ENCODE measurements at places on chromosomes 7 and 10. TPM values are rescaled to one million over a fixed set of nuclear protein-coding genes. Genes with fewer than 3 reads are reported as not detected.
A peak's percentile ranks its signal among the peaks of the same experiment; 100 is the strongest.

DNA sequence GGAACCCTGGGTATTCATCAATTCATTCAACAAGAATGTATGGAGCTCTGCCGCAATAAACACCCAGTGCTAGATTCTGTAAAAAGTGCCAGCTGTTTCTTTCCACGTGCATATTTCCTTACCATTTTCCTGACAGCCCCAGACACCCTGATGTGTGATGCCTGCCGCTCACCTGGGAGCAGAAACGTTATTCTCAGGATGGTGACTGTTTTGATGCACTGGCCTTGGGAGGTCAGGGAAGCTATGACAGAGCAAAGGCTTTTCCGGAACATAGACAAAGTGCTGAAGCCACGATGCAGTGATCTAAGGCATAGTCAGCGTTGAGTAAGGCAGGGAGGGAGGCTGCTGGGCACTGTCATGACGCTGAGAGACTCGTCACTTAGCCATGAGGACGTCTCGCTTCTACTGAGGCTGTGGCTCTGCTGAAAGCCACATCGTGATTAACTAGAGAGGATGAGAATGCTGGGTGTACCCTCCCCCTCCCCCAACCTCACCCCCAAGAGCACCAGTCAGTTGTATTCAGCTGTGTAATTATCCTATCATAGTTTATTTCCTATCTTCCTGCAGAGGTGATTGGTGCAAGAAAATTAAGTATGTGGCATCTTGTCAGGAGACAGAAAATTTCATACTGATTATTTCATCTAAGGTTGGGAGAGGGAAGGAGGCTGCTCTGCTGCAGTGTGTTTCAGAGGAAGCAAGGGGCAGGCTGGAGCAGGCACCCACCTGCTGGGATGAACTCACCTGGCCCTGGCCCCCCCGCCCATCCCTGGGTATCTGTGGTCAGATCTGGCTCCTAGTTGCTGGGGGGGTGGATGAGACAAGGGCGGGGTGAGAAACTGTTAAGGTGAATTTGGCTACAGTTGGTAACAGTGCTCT, 48.8 kb upstream of the SMNDC1 start:
- H3K36me3 ChIP-seq, result no peaks in the 10 kb centered on the region
- no peak overlapping the region for H3K27ac ChIP-seq
- DNase-seq, result no peak
- peak overlapping the region; percentile 33 for H3K4me3 ChIP-seq
- peaks cover 3% of the 10 kb centered on the region for H3K4me1 ChIP-seq

DNA sequence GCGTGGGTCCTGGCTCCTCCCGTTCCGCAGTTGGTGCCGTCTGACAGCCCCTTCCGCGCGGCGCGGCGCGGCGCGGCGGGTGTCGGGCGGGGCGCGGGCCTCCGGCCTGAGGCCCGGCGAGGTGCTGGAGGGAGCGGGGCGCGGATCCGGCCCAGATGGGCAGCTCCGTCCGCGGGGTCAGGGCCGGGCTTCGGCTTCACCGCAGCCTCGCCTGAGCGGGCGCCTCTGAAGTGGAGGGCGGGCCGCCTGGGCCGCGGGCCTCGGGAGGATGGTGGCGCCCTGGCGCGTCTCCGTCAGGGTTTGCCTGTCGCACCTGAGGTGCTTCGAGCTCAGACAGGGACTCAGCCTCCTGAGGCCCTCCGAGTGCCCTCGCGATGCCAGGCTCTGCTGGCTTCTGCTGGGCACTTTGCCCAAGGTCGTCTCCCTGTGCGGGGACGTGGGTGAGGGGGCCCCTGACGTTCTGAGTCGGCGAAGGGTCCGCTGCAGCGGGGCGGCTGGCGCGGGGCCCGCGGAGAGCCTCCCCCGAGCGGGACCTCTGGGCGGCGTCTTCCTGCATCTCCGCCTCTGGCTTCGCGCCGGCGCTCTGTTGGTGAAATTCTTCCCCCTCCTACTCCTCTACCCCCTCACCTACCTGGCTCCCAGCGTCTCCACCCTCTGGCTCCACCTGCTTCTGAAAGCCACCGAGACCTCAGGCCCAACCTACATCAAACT, 473 bp downstream of the ADCK2 start:
- no peaks in the 10 kb centered on the region for H3K36me3 ChIP-seq
- H3K27ac ChIP-seq, result no peak overlapping the region
- peaks cover 3% of the 10 kb centered on the region for H3K27me3 ChIP-seq
- H3K4me3 ChIP-seq, result peak overlapping the region; percentile 61

DNA sequence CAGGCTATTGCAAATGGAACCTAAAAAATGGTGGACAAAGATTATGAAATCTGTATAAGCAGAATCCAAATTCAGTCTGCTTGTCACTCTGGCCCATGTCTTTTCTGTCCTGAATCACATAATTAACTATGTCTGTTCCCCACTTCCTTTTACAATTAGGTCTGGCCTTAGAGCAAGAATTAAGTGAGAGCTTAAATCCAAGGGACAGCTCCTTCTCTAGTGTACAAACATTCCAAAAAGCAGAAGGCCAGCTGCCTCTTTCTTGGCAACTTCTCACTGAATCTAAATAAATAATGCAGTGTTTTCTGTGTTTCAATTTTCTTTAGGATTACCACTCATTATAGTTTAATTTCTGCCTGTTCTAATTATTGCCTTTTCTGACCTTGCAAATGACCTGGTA, 39.3 kb upstream of the NEBL start:
- no peaks in the 10 kb centered on the region for H3K36me3 ChIP-seq
- no peak for DNase-seq
- no peak overlapping the region for H3K27ac ChIP-seq
- H3K4me3 ChIP-seq, result no peak overlapping the region

DNA sequence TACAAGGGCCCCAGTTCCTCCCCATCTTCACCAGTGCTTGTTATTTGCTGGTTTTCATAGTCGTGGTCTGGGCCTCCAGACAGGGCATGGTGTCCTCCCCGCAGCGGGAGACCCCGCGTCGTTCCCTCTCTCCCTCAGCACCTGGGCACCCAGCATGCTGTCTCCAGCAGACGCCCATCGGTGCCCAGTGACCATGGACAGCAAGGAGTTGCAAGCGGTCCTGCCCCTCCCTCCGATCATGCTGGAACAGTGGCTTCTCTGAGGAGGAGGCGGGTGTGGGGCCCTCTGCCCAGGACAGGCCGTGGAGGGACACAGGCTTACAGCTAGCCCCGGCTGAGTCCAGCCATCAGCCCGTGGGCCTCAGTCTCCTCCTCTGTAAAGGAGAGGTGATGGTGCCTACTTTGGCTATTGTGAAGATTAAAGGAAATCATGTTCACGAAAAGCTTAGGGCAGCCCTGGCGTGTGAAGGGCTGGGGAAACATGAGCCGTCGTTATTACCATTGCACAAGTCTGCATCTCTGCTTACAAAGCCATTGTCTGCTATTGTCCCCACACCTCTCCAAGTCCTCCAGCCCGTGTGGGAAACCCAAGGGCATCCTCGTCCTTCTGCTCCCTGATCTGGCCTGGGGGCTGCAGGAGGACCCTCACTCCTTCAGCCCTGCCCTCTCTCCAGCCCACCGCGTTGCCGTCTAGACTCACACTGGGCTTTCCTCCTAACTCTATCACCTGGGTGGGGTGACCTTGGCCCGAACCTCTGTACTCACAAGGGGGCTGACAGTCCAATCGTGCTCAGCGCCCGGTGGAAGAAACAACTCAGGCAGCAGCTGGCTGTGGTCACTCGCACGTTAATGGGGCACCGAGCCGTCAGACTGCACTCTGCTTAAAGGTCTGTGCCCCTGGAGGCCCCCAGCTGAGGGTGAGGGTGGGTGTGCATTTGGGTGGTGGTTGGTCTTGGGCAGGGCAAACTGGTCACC, 29.9 kb downstream of the EN2 start:
- H3K27me3 ChIP-seq, result peaks cover 48% of the 10 kb centered on the region
- peaks cover 20% of the 10 kb centered on the region for H3K4me1 ChIP-seq
- H3K36me3 ChIP-seq, result no peaks in the 10 kb centered on the region

Gene LIPM
- polyA plus RNA-seq, result not detected

- H3K27ac ChIP-seq, result no peak overlapping the region
- H3K4me1 ChIP-seq, result no peaks in the 10 kb centered on the region
- H3K4me3 ChIP-seq, result no peak overlapping the region
- no peak for DNase-seq
These were observed 478.5 kb downstream of the KIF20B start for GRCh38 chr10:90179696-90180407.

GRCh38 chr7:54823776-54824175, 64.8 kb upstream of the SEC61G start:
- no peak overlapping the region for H3K4me3 ChIP-seq
- H3K27ac ChIP-seq, result no peak overlapping the region
- H3K36me3 ChIP-seq, result no peaks in the 10 kb centered on the region
- no peaks in the 10 kb centered on the region for H3K4me1 ChIP-seq
- no peaks in the 10 kb centered on the region for H3K27me3 ChIP-seq

Gene NPS
- not detected for polyA plus RNA-seq

Gene GRM3
- polyA plus RNA-seq, result 4.9 TPM

- H3K36me3 ChIP-seq, result no peaks in the 10 kb centered on the region
- no peak overlapping the region for H3K27ac ChIP-seq
- no peaks in the 10 kb centered on the region for H3K27me3 ChIP-seq
- H3K4me1 ChIP-seq, result no peaks in the 10 kb centered on the region
- no peak overlapping the region for H3K4me3 ChIP-seq
These were observed 252.4 kb downstream of the KLF6 start for GRCh38 chr10:3532644-3533043.

GRCh38 chr7:5200561-5201235, 10.7 kb downstream of the WIPI2 start:
- DNase-seq, result no peak
- H3K4me1 ChIP-seq, result no peaks in the 10 kb centered on the region
- H3K36me3 ChIP-seq, result peaks cover 3% of the 10 kb centered on the region
- no peaks in the 10 kb centered on the region for H3K27me3 ChIP-seq

Gene VWA2
- 3.7 TPM for polyA plus RNA-seq

DNA sequence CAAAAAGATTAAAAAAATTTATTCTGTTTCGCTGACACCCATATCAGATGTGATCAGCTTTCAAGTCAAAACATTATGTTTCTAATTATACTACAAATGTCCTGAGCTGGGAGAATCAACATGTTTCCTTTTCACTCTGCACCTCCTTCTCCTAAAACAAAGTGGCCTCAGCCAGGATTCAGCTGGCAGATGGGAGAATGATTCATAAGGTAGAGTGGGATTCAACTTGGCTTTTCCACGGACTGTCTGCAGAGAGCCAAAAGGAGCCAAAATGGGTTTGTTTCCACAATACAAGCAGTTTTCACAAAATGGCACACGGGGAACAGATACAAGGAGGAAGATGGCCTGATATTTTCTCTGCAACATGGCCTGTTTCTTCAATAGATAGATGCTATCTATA, 376.5 kb upstream of the PRKCQ start:
- H3K4me1 ChIP-seq, result no peaks in the 10 kb centered on the region
- no peak overlapping the region for H3K4me3 ChIP-seq

GRCh38 chr10:17213646-17214349, 12.3 kb upstream of the TRDMT1 start:
- peaks cover 7% of the 10 kb centered on the region for H3K4me1 ChIP-seq
- no peak overlapping the region for H3K4me3 ChIP-seq
- no peaks in the 10 kb centered on the region for H3K36me3 ChIP-seq
- DNase-seq, result no peak

Gene PLXDC2
- polyA plus RNA-seq, result 23.0 TPM

Gene MRPS33
- 11.8 TPM for polyA plus RNA-seq

DNA sequence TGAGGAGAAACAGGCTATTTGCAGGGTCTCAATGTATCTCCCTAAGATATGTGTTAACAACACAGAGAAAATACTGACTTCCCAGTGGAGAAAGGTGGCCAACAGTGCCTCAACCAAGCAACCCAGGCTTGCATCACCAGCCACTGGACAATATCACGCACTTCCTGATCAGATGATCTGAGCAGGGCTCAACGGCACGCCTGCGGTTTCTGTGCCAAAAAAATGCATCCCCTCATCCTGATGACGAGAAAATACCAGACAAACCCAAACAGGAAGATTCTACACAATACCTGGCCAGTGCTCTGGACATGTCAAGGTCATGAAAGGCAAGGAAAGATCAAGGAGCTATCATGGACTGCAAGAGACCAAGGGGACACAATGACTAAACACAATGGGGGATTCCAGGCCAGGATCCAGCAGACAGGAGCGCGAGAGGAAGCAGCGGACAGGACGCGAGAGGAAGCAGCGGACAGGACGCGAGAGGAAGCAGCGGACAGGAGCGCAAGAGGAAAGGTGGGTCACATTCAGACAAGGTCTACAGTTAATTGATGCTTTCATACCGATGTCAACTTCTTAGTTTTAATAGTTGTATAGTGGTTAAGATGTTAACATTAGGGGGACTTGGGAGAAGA, 51.1 kb downstream of the GNA12 start:
- no peaks in the 10 kb centered on the region for H3K27me3 ChIP-seq
- no peak for DNase-seq
- H3K27ac ChIP-seq, result no peak overlapping the region
- H3K4me1 ChIP-seq, result no peaks in the 10 kb centered on the region
- peaks cover 28% of the 10 kb centered on the region for H3K36me3 ChIP-seq
- H3K4me3 ChIP-seq, result no peak overlapping the region

- no peak overlapping the region for H3K27ac ChIP-seq
- no peaks in the 10 kb centered on the region for H3K4me1 ChIP-seq
- H3K27me3 ChIP-seq, result no peaks in the 10 kb centered on the region
- H3K36me3 ChIP-seq, result no peaks in the 10 kb centered on the region
- H3K4me3 ChIP-seq, result no peak overlapping the region
- no peak for DNase-seq
These were observed 73.1 kb downstream of the CRPPA start for GRCh38 chr7:16348251-16348650.

DNA sequence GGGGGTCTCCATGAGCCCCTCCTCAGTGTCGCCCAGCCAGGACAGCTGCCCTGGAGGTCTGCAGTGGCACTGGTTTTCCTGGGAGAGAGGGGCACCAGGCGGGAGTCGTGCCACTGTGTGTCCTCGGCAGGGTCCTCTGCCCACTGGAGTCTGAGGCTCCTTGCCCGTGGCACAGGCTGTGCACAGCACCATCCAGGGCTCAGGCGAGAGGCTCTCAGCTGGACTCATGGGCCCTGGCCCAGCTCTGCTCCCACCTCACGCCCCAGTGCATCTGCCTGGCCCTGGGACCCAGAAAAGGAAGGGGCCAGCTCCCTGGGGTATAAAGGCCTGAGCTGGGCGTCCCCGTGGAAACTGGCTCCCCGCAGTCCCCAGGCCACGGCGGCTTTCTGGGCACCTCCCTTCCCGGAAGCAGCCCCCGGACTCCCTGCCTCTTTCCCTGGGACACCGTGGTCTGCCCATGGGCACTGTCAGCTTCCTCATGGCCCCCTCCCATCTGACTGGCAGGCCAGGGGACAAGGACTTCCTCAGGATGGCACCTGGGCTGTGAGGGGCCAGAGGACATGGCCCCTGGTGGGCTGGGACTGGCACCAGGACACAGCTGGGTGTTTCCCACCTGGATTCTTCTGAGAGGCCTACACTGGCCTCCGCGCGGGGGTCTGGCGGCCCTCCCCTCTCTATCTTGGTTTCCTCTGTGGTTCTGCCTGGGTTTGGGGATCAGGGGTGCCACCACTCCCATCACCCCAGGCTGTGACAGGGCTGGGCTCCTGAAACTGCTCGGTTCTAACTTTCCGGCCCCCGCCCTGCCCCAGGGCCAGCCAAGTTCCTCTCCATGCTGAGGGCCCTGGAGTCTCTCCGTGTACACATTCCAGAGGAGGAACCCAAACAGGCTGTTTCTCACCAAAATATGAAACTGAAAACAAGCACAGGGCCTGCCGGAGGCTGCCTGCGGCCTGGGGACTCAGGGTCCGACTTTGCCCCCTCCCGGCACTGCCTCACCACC, 5.5 kb downstream of the FOXL3 start:
- no peak overlapping the region for H3K27ac ChIP-seq
- no peaks in the 10 kb centered on the region for H3K4me1 ChIP-seq
- H3K27me3 ChIP-seq, result peaks cover 26% of the 10 kb centered on the region
- H3K4me3 ChIP-seq, result no peak overlapping the region
- no peak for DNase-seq

Gene MEST
- 176 TPM for polyA plus RNA-seq

GRCh38 chr7:121385800-121386179, 10.3 kb downstream of the FAM3C start:
- DNase-seq, result no peak
- H3K27ac ChIP-seq, result no peak overlapping the region
- H3K36me3 ChIP-seq, result no peaks in the 10 kb centered on the region
- no peaks in the 10 kb centered on the region for H3K27me3 ChIP-seq

All from H1 (cell line).